ENCODE measurements at places on chromosomes 2 and 18.

DNA sequence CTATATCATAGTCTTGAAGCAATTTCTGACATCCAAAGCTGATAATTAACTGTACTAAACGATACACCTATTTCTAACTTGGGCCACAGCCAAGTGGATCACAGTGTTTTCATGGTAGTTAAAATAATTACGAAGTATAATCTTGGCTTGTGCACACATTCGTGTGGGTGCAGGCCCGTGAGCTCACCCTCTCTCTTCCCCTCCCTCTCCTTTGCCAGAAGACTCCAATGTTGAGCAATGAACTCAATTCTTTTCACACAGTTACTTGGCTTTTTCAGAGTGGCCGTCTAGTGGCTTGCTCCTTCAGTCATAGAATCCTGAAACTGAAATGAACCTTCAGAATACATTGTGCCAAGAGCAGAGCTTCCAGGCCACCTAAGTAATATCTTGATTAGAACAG, 178.7 kb downstream of the NCKAP5 start:
- DNase-seq, result no peak

- no peak for DNase-seq
Measured at GRCh38 chr2:79723830-79724229, 211.0 kb downstream of the CTNNA2 start.

- DNase-seq, result no peak
Measured at GRCh38 chr18:64474773-64475172, 325.9 kb upstream of the LINC00305 start.

GRCh38 chr2:222577341-222577740, 78.6 kb downstream of the FARSB start:
- DNase-seq, result no peak

DNA sequence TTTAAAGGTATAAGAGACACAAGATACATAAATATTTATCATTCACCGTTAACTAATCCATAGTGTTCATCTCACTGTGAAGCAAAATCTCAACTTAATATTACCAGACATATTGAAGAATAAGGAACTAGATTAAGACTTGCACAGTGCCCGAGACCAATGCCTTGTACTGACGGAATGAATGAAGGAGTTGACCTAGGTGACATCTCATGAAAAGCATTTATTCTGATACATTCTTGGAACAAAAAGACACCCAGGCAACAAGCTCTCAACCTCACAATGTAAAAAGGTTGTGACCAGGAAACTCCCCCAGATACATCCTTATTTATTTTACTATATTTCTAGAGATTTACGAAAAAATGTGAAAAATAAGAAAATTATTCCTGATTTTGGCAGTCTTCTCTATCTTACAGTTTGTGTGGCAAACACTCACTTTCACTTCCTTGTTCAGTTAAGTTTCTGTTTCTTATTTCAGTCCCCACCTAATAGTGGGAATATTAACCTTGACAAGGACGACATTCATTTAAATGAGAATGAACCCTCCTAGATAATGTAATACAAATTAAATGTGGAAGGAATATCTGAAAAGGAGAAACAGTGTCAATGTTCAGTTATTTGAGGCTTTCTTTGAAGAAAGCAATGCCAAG, 28.4 kb downstream of the M1AP start:
- no peak for DNase-seq

DNA sequence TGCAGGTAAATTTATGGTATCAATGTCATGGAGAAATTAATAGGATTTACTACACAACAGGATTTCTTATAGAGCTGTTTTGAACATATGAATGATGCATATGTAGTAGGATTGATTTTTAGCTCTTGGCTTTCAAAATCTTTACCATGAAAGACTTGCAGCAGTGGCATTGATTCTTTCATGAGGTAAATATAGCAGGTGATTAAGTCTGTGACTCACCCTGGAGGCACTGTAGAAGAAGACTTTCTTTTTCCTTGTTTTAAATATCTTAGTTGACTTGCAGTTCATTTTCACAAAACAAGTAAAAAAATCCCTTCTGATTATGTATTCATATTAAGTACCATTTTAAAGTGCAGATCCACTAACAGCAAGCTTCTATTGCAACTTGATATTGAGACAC, 463.0 kb downstream of the FBXO15 start:
- no peak for DNase-seq

DNA sequence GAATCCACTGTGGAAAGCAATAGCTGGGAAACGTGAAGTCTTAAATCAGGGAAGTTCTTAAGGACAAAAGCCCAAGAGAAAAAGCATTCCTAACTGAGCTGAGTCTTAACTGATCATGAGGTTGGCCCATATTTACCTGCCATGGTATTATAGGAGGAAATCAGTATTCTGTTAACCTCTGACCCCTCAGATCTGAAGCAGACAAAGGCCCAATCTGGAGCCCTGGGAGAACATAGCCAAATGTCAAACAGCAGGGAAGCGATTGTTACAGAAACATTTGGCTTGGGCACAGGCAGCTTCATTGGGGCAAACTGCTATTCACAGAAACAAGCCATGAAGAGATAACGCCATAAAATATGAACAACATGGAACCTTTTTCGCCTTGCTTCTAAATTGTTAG, 18.8 kb downstream of the EPHA4 start:
- DNase-seq, result no peak

GRCh38 chr2:158024288-158024898, 77.3 kb upstream of the UPP2 start:
- DNase-seq, result peak; percentile 44

- no peak for DNase-seq
Measured at GRCh38 chr2:60945341-60945740, 64.0 kb downstream of the REL start.

DNA sequence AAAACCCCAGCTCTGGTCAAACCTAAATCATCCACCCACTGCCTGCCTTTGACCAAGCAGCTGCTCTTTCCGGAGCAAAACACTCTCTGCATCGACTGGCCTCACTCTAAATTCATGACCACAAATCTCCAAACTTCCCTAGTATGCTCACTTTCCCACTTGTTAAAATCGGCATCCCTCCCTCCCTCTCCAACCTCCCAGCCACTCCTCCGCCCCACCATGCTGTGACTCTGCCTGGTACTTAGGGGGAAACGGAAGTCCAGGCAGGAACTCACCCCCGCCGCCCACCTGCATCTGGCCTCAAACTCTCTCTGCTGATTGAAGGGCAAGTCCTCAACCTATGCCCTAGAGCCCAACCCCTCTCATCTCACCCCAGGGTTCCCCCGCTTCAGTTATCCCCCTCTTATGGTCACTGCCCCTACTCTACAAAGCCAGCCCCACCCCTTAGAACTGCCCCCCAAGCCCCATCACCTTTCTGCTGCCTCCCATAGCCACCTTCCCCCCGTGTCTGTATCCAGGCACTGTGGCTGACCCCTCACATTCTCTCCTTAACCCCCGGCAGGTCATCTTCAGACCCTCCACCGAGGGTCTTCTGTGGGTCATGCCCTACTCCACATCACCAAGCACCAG, 3.8 kb upstream of the ADRA2B start:
- no peak for DNase-seq

DNA sequence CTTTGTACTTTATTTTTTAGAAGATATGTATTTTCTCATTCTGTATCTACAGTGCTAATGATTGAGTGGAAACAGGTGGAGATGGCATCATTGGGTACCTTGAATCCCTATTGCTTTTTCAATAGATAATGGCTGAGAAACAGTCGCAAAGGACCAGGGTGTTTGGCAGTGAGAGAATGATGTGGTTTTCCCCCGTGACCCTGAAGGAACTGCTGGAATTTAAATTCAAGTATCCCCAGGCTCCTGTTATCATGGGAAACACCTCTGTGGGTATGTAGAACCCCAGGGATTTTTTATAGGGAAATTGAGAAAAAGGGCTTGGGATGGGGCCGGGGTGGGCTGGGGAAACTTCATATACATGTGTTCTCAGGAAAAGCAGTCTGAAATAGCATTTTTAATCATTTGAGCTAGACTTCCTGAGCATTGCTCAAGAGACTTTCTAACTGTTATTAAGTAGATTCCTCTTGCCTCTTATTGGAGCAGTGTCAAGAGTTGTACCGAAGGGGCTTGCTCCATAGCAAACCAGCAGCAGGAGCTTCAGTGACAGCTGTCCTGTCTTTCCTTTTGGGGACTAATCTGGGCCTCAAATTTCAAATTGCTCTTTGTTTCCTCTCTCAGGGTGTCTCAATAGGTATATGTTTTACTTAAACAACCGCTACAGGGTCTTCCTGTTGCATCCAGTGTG, 18.9 kb downstream of the AOX1 start:
- no peak for DNase-seq

DNA sequence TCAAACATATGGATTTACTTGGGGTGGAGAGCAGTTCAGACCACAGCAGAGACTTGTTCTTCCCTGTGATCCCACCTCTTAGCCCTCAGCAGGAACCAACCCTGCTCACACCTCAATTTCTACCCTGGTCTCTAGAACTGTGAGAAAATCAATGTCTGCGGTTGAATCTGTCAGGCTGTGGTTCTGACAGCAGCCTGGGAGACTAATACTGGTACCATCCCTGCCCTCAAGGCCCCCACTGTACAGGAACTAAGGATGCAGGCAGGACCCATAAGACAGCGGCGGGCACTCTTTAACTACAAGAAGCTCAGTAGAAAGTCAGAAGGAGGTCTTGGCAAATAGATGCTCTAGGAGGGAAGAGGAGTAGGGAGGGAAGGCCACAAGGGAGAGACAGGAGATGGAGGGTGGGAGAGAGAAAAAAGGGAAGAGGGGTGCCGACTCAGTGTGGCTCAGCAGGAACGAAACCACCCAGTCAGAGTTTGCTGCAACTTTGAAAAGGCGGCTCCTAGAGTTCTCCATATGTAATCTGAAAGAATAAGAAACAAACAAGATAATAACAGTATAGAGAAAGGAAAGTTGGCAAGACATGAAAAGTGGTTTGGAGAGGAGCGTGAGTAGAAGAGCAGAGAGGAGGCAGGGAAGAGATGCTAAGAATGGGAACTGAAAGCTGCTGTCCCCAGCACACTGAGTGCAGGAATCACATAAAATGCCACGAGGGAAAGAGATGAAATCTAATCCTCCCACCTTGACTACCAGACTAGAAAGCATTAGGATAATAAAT, 323.9 kb upstream of the ID2 start:
- no peak for DNase-seq

GRCh38 chr2:188966728-188967440, 7.3 kb upstream of the COL3A1 start:
- DNase-seq, result no peak

DNA sequence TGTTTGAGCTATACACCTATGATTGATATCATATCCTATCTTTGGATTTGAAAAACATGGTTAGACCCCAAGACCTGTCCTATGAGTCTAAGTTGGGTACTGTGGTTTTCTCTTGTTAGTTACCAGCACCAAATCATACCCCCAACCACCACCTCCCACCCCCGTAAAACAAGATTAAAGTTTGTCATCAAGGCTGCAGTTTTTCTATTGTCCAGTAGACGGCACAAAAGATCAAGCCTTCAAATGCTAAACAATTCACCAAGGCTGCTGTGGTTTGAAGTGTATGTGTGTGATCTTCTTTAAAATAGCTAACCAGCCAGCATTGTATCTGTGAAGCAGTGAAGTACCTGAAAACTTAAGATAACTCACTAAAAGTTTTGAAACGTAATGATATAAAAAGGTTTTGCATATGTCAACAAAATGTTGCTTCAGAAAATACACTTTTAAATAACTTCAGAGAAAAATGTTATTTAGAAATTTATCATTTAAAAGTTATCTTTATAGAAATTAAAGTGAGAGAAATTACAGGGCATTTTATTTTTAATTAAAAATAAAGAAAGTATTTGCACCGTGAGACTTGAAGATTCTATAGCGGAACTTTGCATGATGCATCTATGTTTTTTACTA, 5.8 kb upstream of the MEIS1 start:
- no peak for DNase-seq

- no peak for DNase-seq
Measured at GRCh38 chr18:59918997-59919396, 19.2 kb downstream of the PMAIP1 start.

DNA sequence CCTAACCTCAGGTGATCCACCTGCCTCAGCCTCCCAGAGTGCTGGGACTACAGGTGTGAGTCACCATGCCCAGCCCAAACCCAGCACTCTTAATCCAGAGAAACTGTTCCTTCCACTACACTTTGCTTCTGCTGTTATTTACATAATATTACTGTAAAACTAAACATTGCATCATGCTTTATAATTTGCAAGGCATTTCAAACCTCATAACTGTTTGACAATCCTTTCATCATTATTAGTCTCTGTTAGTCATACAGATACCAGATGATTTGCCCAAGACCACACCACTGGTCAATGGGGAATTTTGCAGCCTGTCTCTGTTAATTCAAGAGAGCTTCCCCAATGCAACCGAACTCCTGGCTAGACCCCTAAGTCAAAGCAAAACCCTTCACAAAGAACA, 338.3 kb downstream of the ALK start:
- DNase-seq, result no peak

GRCh38 chr2:122366969-122367645, 611.7 kb downstream of the TSN start:
- DNase-seq, result no peak

GRCh38 chr2:105256431-105257047, 15.0 kb downstream of the GPR45 start:
- DNase-seq, result no peak

DNA sequence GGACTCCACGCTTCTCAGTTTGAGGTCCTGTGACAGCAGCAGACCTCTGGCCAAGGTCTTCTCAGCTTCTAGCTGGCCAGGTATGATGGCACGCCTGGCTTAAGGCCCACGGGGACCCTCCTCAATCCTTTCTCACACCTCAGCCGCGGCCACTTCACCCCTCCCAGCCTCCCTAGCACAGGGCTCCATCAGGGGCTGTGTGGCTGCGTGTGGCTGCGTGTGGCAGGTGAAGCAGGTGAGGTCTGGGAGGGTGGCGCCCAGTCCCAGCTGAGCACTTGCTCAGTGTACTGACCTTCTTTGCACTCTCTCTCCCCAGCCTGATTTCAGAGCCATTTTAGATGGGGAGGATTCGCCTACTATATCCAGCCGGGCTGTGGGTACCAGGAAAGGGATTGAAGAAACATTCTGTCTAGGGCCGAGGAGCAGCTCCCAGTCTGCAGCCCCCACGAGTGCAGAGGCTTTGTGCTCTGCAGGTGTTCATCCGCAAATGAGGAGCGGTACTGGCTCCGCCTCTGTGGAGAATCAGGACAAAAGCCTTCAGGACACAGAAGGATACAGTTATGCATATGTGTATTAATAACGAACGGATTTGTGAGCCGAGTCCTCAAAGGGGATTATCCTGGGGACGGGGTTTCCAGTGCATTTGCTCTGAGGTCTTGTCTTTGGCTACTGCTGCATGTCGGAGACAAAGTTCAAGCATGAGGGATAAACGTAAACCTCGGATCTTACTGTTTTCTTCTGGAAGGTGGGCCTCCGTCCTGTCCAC, 236.9 kb upstream of the RAB6C start:
- no peak for DNase-seq

- DNase-seq, result no peak
Measured at GRCh38 chr2:178947006-178947405, 102.9 kb downstream of the CCDC141 start.

DNA sequence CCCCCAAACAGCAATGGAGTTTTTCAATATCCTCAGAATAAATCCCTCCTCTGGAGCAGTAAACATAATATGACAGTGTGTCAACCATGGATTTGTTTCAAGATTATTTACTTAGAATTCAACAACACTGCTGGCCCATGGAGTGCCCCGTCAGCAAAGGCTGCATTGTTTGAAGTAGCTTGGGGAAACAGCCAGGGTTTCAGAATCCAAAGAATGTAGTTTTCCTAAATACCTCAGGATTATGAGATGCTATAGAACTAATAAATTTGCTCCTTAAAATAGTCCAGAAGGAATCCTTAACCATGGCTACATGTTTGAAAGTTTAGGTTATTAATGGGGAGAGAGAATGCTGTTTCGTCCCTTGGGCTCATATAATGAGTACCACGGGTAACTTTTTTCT, 13.1 kb upstream of the CETN1 start:
- DNase-seq, result no peak
